Stimulated activated CD4-positive, alpha-beta T cell treated with anti-CD3 and anti-CD28 coated beads, Interleukin-12 subunit alpha, Interleukin-12 subunit beta, amount 100 ng/mL, for 24 hours (primary cell): ENCODE measurements at places on chromosomes 16 and 17.

- DNase-seq, result no peak
These were observed 206.9 kb downstream of the MAP2K4 start for GRCh38 chr17:12227547-12227946.

DNA sequence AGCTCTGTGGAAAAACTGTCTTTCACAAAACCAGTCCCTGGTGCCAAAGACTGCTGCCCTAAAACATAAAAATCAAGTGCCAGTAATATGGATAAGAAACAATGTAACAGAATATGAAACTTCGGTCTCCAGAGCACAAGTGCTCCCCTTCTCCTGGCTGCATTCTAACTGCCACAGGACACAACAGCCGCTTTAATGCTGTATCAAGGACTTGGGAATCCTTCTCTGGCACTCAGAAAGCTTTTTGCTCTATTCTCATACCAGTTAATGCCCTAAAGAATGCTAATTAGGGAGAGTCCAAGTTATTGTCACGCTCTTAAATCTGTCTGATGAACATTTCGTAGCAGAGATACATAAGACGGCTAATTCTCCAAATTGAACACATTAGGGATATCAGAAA, 90.9 kb downstream of the PARN start:
- no peak for DNase-seq

DNA sequence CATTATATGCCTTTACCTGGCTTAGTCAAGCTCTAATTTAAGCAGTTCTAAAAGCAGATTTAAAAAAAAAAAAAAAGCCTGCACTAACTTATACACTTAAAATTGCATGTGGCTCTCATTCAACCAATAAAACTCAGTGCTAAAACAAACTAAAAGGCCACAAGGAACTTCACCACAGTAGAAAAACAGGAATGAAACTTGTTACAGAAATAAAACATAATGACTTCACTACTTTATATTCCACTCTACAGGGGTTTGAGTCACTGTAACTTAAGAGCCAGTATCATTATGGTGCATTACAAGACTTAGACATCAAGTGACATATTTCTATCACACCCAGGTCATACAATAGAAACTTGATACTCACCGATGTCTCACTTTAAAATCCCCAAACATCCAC, 11.1 kb downstream of the CA10 start:
- DNase-seq, result no peak

GRCh38 chr16:3214904-3215600, 19.9 kb downstream of the ZNF200 start:
- no peak for DNase-seq

GRCh38 chr16:54135361-54136275, 151.0 kb downstream of the IRX3 start:
- no peak for DNase-seq

- no peak for DNase-seq
These were observed 356.0 kb downstream of the CA10 start for GRCh38 chr17:51802544-51802943.

GRCh38 chr17:63542942-63543821, 7.1 kb upstream of the DCAF7 start:
- DNase-seq, result no peak
